Left ventricle myocardium inferior (tissue), 1 donor: ENCODE measurements at places on chromosomes 3 and 15. TPM values are rescaled to one million over a fixed set of nuclear protein-coding genes. Genes with fewer than 3 reads are reported as not detected.

The ACKR2 gene
- total RNA-seq, result 0.44 TPM

The ABHD2 gene
- total RNA-seq, result 68.2 TPM

The GABRG3 gene
- not detected for total RNA-seq

The LSAMP gene
- total RNA-seq, result 1.2 TPM

The DIS3L gene
- total RNA-seq, result 36.6 TPM

- H3K36me3 ChIP-seq, result no peaks in the 10 kb centered on the region
- H3K27ac ChIP-seq, result peak overlapping the region; percentile 87
- peak; percentile 11 for DNase-seq
- H3K27me3 ChIP-seq, result peaks cover 7% of the 10 kb centered on the region
- peaks cover 100% of the 10 kb centered on the region for H3K4me1 ChIP-seq
Observed at GRCh38 chr3:123344907-123345594, 103.8 kb downstream of the ADCY5 start.
